HCT116 (cell line): ENCODE measurements at places on chromosomes 7 and 10.
A peak's percentile ranks its signal among the peaks of the same experiment; 100 is the strongest.

- DNase-seq: no peak
Observed at GRCh38 chr10:6215683-6216484, 13.2 kb downstream of the PFKFB3 start.

DNA sequence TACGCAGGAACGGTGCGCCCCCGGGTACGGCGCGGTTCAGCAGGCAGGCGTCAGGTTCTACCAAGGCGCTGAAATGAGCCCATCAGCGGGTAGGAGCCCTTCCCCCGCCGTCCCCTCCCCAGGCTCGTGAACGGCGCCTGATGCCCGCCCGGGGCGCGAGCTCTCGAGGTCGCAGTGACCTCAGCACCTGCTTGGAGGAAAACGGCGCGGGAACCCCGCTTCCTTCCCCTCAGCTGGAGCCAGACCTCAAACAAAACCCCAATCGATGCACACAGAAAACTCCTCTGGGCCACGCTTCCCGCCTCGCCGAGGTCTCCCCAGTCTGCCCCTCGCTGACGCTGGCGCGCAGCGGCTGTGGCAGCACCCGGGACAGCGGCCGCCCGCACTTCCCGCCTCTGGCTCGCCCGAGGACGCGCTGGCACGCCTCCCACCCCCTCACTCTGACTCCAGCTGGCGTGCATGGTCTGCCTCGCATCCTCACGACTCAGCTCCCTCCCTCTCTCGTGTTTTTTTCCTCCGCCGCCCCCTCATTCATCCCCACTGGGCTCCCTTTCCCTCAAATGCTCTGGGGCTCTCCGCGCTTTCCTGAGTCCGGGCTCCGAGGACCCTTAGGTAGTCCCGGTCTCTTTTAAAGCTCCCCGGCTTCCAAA is 514 bp upstream of the GAD2 start:
- DNase-seq: no peak

DNA sequence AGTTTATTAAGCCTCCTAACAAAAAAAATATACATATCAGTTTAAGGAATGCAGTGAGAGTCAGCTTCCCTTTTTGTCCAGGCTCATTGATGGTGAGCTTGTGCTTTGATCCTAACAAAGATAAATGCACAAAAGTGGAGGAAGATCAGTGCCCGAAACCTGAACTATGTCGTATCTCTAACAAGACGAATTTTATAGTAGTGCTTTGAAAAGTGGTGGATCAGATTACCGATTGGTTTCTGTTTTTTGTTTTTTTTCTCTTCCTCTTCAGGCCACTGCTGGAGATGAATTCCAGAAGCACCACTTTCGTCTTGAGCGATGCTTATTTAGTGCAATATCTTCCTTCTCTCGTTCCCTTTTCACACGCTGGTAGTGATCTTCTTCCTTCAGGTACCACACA is 72.8 kb downstream of the RHOBTB1 start:
- DNase-seq: no peak

DNA sequence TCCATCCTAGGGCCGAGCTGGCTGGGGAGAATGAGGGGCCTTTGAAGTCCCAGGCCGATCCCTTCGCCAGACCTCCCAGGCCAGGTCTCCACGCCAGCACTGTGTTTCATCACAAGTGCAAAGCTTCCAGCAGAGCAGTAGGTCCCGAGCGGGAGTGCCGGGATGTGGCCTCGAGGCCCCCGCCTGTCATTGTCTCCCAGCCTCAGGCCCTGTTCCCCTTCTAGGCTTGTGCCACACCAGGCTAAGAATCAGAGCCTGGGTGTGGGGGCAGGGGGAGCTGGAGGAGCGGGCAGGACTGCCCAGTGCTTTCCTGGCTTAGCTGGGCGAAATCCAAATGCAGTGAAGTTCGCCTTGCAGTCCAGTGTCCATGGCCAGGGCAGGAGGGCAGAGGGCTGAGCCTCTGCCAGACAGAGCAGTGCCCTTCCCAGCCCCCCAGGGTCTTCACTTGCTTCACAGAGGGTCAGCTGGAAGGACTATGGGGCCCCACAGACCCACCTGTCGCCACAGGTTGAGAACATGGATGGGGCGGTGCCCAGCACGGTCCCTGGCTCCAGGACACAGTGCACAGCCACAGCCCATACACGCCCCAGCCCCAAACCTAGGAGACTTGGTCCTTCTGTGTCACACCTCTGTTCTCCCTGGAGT is 20.2 kb upstream of the PFKFB3 start:
- no peak for DNase-seq

DNA sequence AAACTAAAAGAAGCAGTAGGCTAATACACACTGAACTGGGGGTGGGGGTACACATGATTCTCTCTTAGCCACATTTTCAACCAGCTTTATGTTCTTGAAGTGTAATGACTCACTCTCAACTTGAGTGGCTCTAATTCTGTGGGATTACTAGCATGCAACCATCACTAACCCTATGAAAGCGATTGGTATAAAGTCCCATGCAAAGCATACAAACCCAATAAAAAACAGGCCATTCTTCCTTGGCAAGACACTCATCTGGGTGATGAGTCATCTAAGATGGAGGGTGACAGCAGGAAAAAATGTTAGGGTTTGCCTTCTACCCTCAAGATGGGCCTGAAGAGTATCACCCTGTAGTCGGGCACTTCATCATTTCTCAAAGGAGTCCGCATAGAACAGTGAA is 14.9 kb upstream of the PON3 start:
- DNase-seq: no peak

GRCh38 chr7:46764100-46764936 is 817.6 kb downstream of the TNS3 start:
- peak; percentile 95 for DNase-seq

DNA sequence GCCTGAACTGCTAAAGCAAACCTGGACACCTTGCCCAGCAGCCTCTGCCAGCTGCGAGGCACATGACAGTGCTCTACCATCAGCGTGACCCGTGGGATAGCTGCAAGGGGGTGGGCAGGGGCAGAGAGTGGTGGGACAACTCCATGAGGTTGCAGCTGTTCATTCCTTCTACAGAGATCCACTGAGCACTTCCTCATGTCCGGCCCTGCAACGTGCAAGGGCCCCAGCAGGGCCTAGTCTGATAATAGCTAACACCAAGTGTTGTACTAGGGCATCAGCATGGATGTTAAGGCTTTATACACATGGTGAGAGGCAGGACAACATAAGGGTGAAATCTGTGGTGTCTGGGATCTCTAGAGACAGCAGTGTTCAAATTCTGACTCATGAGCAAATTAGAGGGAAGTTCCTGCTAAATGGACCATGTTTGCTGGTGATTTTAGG is 14.3 kb downstream of the NOD1 start:
- DNase-seq: no peak

GRCh38 chr10:46528171-46528671 is 28.2 kb downstream of the GPRIN2 start:
- no peak for DNase-seq

GRCh38 chr10:13751191-13751764 is 164.5 kb downstream of the PRPF18 start:
- DNase-seq: no peak

- DNase-seq: no peak
Observed at GRCh38 chr10:129962872-129963640, 1.0 kb downstream of the EBF3 start.
